ENCODE measurements at places on chromosomes 2 and 18. TPM values are rescaled to one million over a fixed set of nuclear protein-coding genes. Genes with fewer than 3 reads are reported as not detected.

The CCL20 gene
- 0.45 TPM for total RNA-seq

DNA sequence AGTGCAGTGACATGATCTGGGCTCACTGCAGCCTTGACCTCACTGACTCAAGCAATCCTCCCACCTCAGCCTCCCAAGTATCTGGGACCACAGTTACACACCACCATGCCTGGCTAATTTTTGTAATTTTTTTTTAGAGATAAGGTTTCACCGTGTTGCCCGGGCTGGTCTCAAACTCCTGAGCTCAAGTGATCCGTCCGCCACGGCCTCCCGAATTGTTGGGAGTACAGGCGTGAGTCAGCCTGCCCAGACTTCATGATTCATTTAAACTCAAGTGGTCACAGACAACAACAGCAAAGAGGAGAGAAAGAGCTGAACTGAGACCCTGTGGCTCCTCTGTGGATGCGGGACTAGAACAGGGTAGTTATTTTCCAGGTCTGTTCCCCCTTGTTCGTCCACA, 83.0 kb downstream of the TSHZ1 start:
- DNase-seq, result no peak

DNA sequence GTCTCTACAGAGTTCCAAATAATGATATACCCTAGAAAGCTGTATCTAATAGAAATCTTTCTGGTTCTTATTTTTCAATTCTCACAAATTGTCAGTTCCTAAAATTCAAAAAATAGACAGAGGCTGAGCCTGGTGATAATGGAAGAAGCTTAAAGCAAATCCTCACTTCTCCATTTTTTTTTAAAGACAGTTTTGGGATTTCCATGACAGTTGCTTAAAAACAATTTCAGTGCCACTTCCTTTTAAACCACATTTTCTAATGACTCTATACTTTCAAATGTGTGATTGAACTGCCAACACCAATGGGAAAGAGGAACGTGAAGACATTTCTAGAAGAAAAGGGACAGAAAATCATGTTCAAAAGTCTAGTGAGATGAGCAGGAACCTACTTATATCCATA, 4.0 kb downstream of the GKN2 start:
- no peak for DNase-seq

- DNase-seq, result no peak
Measured at GRCh38 chr2:437180-437579, 149.3 kb upstream of the ALKAL2 start.

The CYRIA gene
- total RNA-seq, result 24.9 TPM

DNA sequence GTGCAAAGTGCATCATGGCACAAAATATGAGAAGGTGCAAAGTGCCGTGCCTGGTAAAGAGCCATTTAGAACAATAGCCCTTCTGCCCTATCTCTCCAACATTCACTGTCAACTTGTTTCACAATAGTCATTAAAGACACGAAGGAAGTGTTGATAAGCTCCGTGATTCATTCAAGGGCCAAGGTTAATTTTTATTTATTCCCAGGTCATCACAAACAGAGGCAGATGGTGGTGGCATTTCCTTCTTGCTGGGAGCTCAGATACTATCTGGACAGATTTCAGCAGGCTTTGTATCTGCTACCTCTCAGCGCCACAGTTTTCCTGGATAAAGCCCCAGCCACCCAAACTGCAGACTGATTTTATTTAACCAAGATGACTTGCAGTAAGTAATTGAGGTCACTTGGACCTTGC, 309.3 kb downstream of the ZNF521 start:
- no peak for DNase-seq

GRCh38 chr2:12227941-12228608, 481.6 kb downstream of the LPIN1 start:
- no peak for DNase-seq

GRCh38 chr2:45311559-45311958, 299.5 kb downstream of the SRBD1 start:
- DNase-seq, result no peak

GRCh38 chr2:112798979-112799975, 15.0 kb upstream of the IL1A start:
- no peak for DNase-seq

The CNDP1 gene
- 0.49 TPM for total RNA-seq

The GATA6 gene
- total RNA-seq, result 28.7 TPM

GRCh38 chr2:27143285-27143684, 4.1 kb upstream of the PRR30 start:
- no peak for DNase-seq

The CHST9 gene
- total RNA-seq, result 0.06 TPM

The PARD6G gene
- total RNA-seq, result 3.8 TPM

The CD207 gene
- total RNA-seq, result 0.78 TPM

The KHK gene
- total RNA-seq, result 5.1 TPM

- DNase-seq, result no peak
Measured at GRCh38 chr2:160583146-160583535, 89.5 kb upstream of the RBMS1 start.

The CFAP53 gene
- 0.49 TPM for total RNA-seq

The CDKL4 gene
- 0.88 TPM for total RNA-seq

- DNase-seq, result no peak
Measured at GRCh38 chr2:215971671-215972070, 41.7 kb downstream of the MREG start.

DNA sequence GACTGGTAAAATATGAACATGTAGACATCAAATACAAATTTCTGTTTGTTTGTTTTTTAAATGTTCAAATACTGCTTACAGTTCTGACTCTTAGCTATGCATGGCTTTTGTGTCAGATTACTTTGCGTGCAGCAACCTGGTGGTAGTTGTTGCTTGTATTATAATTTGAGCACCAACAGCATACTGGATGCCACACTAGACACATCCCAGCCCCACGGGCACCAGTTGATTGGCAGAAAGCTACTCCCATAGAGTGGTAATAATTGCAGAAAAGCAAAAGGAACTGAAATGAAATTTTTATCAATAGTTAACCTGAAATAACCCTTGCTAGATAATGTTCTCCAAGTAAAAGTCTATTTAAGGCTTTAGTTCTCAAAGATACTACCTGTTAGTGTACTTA, 91.6 kb downstream of the EHBP1 start:
- DNase-seq, result no peak

- no peak for DNase-seq
Measured at GRCh38 chr2:64101141-64101591, 43.1 kb downstream of the PELI1 start.

The MFSD6 gene
- total RNA-seq, result 21.5 TPM

- DNase-seq, result no peak
Measured at GRCh38 chr18:59360381-59360780, 1.3 kb upstream of the LMAN1 start.

DNA sequence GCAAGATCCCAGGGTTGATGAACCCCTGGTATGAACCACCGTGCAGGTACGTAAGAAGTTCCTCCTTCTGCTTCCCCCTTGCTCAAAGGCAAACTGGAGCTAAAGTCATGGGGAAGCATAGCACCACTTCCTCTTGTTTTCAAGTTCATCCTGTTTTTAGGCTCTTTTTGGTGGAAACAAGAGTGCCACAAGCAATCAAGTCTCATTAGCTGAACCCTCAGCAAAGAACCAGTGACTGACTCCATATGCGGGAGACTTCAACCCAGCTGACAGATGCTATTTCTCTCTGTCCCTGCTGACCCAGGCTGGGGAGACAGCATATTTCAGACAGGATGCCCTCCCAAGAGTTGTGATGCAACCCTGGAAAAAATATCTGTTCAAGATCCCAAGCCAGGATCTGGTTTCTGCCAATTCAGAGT, 47.7 kb downstream of the BCL2 start:
- DNase-seq, result no peak

The DTNA gene
- 47.6 TPM for total RNA-seq

GRCh38 chr2:69518841-69519240, 81.6 kb upstream of the NFU1 start:
- DNase-seq, result peak; percentile 69

GRCh38 chr2:23065936-23066335, 319.0 kb upstream of the KLHL29 start:
- DNase-seq, result no peak

DNA sequence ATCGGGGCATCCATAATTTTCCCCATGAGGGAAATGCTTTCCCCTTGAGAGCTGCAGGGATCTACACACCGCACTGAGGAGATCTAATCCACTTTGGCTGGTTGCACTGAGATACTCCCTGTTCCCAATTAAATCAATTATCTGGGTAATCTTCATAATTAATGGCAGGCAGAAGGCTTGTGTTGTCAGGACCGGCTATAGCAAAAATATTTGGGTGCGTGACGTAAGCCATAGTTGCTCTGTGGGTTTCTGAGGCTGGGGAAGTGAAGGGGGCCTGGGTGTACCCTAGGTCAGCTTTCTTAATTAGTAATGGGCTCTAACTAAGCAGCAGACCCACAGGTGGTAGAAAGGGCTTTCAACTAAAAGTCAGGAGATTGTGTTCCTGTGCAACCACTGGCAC, 62.8 kb upstream of the UPP2 start:
- DNase-seq, result no peak

The AMER3 gene
- not detected for total RNA-seq

DNA sequence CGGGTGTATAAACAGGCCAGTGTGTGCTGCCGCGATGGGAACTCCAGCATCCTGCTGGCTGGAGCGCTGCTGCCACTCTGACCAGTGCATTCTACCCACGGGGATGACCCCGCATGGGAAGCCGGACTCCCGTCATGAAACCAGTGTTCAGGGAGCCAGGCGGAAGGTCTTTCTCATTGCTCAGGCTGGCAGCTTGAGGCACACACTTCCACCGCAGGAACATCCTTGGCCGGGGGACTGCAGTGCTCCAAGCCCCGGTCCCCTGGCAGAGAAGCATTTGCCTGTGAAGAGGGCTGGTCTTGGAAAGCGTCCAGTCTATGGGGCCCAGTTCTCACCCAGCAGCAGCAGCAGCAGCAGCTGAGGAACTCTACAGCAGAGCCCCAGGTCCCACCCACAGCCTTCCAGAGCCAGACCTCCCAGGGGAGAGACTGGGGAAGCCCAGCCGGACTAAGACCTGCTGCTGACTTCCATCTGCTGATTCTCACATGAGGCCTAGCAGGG, 235.9 kb downstream of the KLHL29 start:
- no peak for DNase-seq

GRCh38 chr2:149787206-149787605, 199.6 kb upstream of the MMADHC start:
- DNase-seq, result no peak

DNA sequence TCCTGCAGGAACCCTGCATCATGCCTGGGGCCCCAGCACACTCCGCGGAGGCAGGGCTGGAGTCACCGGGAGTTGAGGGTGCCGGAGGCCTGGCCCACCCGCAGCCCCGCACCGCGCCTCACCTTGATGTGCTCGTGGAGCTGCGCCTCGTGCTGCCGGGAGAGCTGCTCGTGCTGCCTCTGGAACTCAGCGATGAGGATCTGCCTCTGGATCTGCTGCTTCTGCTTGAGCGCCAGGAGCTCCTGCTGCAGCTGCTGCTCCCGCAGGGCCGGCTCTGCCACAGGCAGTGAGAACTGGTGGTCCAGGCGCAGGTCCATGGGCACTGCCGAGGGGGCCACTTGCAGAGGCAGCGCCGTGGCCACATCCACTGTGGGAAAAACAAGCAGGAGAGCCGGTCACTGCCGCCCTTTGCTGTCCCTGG, 211.1 kb downstream of the HDAC4 start:
- DNase-seq, result peak; percentile 49

GRCh38 chr2:197269815-197270214, 40.8 kb downstream of the ANKRD44 start:
- DNase-seq, result no peak

DNA sequence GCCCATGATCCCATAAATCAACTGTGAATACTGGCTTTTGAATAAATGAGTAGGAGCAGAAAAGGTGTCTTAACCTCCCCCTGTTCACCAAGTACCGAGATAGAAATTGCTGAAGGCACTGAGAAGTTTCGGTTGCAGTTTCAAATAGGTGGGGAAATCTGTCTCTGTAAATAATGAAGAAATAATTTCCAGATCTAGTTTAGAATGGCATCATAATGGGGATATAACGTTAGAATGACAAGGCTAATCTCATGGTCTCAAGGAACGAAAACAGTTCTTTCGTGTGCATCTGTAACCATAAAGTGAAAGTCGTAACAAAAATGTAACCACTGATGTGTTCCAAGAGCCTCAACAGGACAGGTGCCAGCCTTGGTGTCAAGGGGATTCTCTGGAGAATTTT, 49.9 kb upstream of the TMEM18 start:
- no peak for DNase-seq

DNA sequence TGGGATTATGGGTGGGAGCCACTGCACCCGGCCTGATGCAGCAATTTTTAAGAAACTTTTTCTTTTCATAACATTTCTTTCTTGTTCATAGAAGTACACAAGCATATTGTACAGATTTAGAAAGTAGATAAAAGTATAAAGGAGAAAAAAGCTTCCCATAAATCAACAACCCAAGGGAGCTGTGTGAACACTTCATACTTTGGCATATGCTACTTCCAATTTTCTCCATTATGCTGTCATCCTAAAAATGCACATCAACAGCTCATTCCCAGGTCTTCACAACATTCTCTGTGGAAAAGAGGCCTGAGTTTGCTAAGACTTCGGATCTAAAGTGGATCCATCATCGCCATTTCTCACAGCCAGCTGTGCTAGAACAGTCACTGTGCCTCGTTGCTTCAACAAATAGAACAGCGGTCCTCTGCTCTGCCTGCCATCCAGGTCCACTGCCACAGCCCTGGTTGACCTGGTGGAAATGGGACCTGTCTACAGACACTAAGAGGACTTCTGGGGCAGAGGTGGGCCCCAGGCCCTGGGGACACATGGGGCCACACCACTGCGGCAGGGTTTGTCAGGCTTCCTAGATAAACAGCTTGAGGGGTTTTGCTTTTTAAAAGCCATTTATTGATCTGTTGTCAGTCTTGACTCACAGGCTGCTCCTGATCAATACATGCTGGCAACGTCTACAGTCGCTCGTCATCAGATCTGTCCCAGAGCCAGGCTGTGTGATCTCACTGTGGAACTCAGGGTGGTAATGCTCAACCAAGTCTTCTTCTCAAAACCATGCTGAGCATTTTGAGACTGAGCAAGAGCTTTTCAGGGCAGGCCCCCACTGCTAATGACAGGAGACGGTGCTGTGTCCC, 72.7 kb upstream of the MGAT4A start:
- no peak for DNase-seq

- DNase-seq, result no peak
Measured at GRCh38 chr2:206887745-206888144, 51.6 kb upstream of the CPO start.
